ENCODE measurements at places on chromosomes 4 and X.

GRCh38 chr4:107552306-107552705 is 167.7 kb downstream of the PAPSS1 start:
- DNase-seq, result no peak

DNA sequence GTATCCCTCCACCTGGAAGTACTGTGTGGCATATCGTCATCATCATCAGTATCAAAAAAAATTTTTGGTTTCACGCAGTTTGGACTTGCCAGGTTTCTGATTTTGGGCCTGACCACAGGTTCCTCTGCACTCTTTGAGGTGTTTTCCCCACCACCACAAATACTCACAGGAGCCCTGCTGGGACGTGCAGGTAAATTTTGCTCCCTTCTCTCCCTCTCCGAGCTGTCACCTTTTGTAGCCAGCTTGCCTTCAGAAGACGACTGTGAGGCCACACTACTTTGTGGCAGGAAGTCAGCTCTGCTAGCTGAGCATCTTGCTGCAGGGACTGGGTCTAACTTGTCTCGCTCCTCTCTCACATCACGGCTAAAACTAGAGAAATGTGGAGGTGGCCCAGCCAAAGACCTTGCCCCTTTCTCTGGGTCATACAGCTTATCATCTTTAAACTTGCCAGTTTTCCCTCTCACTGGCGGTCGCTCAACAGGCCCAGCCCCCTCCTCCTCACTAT is 2.8 kb downstream of the PJA1 start:
- DNase-seq, result no peak

- DNase-seq, result peak; percentile 52
Observed at GRCh38 chrX:153460826-153461225, 9.6 kb downstream of the HAUS7 start.

GRCh38 chr4:158610790-158611189 is 60.9 kb downstream of the C4orf46 start:
- DNase-seq, result no peak

DNA sequence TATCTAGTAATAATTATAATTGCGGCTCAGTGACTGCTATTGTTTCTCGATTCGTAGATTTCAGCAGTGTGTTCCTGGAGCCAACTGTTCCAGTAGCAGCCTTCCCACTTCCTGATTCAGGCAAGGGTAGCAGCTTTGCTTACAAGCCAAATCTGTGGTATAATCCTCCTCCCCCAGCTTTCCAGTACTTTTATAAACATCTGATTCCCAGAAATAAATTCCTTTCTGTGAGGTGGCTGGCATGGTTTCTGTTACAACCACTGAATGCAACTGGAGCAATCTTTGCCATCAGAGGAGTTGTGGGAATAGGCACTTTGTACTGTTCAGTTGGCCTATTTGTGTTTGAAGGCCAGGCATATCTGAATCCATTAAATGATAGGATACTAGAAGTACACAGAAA is 80.0 kb downstream of the GLRA3 start:
- no peak for DNase-seq
